ENCODE measurements at places on chromosomes 6 and 20. TPM values are rescaled to one million over a fixed set of nuclear protein-coding genes. Genes with fewer than 3 reads are reported as not detected.

Gene CFAP206
- total RNA-seq, result not detected

Gene STMND1
- not detected for total RNA-seq

Gene BTNL2
- total RNA-seq, result not detected

Gene NUS1
- 38.3 TPM for total RNA-seq

- H3K4me3 ChIP-seq, result no peak overlapping the region
- H3K36me3 ChIP-seq, result peaks cover 13% of the 10 kb centered on the region
- no peaks in the 10 kb centered on the region for H3K27me3 ChIP-seq
- H3K4me1 ChIP-seq, result peaks cover 50% of the 10 kb centered on the region
- DNase-seq, result no peak
- H3K27ac ChIP-seq, result no peak overlapping the region
Measured at GRCh38 chr6:13434777-13435176, 52.6 kb downstream of the GFOD1 start.

DNA sequence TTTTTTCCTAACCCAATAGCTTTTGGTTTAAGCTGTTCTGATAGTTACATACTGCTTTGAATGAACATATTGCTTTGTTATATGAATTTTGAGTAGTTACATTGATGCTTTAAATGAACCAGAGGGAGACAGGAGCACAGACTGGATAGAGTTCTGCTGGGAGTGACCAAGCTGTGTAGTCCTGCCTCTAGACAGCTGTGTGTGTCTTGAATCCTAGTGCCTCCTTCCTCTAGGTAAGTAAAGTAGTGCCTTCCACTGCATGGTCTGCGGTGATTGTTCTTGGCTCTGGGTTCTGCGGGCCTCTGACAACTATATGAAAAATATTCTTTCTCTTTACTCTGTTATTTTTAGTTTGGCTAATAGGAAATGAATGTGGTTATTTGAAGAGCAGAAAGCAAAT is 46.0 kb upstream of the ADGRG6 start:
- no peaks in the 10 kb centered on the region for H3K4me1 ChIP-seq
- H3K27ac ChIP-seq, result no peak overlapping the region
- no peak overlapping the region for H3K4me3 ChIP-seq
- no peaks in the 10 kb centered on the region for H3K36me3 ChIP-seq

GRCh38 chr6:127301199-127301700 is 34.6 kb downstream of the RNF146 start:
- no peak overlapping the region for H3K4me3 ChIP-seq
- peak overlapping the region; percentile 1 for H3K27ac ChIP-seq
- H3K36me3 ChIP-seq, result peaks cover 16% of the 10 kb centered on the region
- H3K27me3 ChIP-seq, result no peaks in the 10 kb centered on the region
- H3K4me1 ChIP-seq, result peaks cover 35% of the 10 kb centered on the region
- DNase-seq, result no peak
